CD8-positive, alpha-beta memory T cell (primary cell): ENCODE measurements at places on chromosomes 5 and 9. TPM values are rescaled to one million over a fixed set of nuclear protein-coding genes. Genes with fewer than 3 reads are reported as not detected.

DNA sequence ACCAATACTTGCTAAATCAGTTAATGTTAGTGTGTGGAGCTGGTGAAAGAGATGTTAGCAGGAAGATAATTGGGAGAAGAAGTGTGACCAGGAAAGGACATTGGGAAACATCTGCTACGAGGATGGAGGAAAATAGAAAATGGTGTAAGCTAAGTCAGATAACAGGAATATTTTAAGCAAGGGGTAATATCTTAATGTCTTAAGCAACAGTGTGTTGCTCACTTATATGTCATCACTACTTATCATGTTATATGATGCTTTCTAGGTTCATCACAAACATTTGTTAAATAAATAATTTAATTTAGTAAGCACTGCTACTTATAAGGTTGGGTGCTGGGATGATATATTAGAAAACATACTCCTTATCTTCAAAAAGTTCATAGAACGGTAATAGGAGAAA, 326.1 kb downstream of the EDIL3 start:
- DNase-seq, result no peak

DNA sequence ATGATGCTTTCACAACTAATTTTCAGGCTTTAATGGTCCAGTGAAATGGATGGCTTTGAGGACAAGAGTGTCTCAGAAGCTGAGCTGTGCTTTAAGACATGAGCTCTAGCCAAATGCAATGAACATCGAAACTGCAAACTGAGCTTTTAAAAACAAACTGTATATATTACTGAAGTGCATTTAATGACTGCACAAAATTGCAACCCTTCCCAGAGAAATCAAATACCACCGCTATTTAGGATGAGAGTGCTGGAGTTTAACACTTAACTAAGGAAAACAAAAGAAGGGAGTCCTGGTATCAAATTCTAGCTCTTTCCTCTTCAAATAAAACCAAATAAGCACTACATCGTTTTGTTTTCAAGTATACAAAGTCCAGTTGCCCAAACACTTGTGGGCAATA, 163.9 kb downstream of the SLF1 start:
- DNase-seq, result no peak

DNA sequence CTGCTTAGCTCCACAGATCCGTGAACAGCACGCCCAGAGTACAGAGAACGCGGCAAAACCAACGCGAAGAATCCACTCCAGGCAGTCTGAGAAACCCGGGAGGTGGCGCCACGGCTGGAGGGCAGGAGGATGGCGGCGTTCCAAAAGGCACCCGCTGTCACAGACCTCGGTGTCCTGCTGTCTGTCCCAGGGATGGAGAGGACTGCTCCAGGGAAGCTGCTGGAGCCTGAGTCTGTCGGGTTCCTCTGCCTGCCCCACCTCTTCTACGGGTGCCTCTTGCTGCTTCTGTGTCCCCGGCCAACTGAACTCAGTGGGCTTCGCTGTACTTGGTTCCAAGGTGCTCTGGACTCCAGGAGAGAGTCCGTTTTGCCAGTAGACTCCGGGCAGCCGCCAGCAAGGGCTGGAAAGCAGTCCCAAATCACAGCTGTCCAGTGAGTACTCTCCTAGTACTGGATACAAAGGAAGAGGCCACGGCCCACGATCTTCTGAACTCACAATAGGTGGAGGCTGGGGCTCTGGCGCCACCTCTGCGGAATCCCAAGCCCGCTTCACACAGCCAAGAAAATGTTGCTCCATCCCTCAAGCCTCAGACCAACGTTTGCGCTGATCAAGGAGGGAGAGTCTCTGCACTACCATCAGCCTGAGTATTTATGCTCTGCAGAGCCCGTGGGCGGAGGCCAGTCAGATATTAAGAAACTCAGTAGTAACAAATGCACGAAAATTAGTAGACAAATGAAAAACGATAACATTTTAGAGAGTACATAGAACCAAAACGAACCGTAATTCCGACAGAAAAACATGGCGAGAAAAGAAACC, 440 bp downstream of the ANXA2R start:
- peak; percentile 73 for DNase-seq

GRCh38 chr5:54492178-54492577, 25.4 kb upstream of the SNX18 start:
- no peak for DNase-seq

DNA sequence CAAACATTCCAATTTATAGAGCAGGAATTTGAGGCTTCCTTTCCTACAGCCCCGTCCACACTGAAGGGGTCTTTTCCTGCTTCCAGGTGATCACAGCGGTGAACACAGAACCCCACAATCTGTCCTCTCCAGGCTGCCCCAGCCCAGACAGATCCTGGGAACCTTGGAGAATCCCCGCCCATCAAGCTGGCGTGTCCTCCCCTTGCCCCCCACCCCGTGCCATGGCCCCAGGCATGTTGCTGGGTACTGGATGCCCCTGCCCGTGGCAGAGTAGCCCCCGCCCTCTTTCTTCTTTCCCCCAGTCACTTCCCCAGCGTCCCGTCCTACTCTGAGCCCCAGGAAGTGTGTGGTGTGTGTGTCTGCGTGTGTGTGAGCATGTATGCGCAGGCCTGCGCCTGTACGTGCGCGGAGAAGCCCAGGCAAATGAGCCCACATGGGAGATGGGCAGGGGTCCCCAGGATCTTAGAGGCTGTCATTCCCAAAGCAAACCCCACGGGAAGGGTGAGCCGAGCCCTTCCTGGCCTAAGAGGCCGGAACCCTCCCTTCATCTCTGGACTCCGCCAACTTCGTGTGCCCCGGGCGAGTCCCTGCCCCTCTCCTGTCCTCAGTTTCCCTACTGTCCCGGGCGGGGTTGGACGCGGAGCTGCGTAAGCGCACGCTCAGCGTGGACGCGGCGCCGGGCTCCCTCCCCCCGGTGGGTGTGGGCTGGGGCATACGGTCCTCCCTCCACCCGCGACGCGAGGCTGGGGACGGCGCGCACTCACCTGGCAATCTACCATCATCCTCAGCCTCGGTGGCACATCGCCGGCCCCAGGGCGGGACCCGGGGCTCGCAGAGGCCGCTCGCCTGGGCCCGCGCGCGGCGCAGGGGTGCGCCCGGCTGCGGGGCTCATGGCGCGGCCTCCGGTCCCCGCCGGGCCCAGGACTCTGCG, 15.2 kb downstream of the GBGT1 start:
- DNase-seq, result peak; percentile 75

DNA sequence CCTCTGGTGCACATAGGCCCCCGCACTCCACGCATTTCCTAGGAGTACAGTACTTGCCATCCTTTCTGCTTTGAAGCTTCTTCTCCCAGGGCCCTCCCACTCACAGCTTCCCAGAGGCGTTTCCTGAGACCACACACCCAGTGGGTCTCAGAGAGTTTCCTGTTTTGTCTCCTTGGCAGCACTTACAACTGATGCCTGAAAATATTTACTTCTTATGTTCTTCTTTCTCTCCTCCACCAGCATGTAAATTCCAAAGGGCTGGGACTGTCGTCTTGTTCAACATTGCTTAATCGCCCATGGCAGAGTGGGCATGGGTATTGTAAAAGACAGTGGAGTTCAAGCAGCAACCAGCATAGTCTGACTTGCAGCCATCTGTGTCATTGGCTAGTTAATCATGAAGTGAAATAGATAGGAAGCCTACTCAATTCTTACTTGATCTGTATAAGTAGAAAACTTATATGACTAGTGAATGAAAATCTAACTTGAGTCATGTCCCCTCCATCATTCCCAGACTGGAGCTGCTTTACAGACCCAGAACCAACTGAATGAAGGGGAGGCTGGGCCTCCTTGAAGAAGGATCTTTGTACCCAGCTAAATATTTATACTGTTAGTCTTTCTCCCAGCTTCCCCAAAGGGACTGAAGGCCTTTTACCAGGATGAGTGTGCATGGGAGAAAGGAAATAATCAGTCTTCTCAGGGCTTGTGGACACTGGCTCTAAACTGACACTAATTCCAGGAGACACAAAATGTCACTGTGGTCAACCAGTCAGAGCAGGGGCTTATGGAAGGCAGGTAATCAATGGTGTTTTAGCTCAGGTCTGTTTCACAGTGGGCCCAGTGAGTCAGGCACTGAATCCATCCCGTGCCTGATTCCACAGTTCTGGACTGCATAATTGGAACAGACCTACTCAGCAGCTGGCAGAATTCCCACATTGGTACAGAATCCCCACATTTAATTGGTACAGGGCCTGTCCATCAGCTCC, 116.4 kb downstream of the SV2C start:
- no peak for DNase-seq

- DNase-seq, result no peak
Measured at GRCh38 chr9:117704024-117704575, at the start of gene TLR4. Gene TLR4, plus strand, starts transcription at chr9:117704403. Its CDS starts 70 bp downstream, at chr9:117704473.

DNA sequence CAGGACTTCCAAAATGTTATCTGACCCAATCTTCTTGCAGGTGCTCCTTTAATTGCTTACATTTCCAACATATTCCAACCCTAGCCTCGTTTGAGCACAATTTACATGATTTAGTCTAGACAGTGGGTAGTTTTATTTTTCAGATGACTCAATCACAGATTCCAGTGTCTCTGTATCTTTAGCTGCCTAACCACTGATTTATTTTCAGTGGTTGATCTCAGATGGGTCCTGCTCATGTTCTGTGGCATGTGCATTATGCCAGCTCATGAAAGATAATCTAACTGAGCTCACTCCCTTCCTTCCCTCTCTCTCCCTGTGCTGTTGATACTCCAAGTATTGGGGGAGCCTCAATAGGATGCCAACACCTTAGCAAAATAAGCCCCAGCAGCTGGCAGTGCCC, 106.1 kb upstream of the ICE1 start:
- no peak for DNase-seq

GRCh38 chr5:97167435-97167834, 15.6 kb downstream of the RIOK2 start:
- no peak for DNase-seq

DNA sequence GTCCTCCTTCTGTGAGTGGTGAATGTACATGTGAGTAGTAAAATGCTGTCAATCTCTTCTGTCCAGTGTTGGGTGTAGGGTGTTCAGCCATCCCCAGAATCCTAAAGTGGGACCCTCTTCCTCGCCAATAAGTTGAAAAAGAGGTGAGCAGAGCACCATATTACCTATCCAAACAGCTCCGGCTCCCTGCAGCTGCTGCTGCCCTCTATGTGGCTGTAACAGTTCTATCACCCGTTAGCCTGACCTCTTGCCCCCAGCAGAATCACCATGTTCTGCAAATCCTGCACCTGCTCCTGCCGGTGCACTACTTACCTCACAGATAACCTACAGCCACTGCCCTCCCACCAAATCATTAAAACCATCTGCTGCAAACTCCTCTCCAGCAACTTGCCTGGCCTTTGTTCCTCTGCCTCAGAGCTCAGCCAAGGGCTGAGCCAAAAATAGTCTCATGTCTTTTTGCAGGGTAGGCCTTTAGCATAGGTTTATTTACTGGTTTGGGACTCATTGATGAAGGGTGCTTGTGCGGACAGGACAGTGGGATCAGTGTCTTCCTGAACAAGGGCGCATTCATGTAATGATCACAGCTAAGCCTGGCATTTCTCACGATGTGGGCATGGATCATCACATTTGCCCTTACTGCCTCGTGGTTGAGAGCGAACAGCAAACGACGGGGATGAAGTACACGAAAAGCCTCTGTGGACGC, 49.6 kb upstream of the CCL21 start:
- no peak for DNase-seq

DNA sequence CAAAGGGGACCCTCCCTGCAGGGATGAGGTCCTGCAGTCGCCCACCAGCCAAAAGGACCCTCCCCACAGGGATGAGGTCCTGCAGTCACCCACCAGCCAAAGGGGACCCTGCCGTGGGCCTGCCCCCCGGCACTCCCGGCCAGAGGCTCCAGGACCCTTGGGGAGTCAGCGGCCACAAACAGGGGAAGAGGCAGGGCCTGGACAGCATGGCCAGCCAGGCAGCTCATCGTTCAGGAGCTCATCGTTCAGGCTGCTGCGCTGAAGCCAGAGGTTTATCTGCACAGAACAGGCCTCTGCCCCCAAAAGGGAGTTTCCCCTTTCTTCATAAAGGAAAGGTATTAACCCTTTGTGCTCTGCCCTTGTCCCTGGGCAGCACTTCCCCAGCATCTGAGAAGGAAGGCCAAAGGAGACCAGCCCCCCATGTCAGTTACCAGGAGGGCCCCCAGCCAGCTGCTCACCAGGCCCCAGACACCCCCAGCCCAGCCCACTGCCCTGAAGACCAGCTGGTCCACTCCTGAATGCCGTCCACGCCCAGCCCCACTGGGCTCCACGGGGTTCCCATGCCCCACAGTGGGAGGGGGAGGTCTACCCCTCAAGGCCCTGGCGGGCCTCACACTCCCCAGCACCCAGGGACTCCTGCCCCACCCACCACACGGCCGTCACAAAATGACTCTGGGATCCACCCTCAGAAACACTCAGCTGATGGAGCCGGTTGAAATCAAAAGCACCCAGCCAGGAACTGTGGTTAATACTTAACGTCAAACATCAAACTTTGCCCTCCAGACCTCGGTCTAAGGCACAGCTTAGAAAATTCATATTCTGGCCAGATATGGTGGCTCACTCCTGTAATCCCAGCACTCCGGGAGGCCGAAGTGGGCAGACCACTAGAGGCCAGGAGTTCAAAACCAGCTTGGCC, 6.3 kb downstream of the SLC12A7 start:
- DNase-seq, result peak; percentile 42

GRCh38 chr9:87113874-87114273, 166.6 kb upstream of the GAS1 start:
- DNase-seq, result no peak

GRCh38 chr5:178505639-178506407, 84.4 kb downstream of the COL23A1 start:
- no peak for DNase-seq

DNA sequence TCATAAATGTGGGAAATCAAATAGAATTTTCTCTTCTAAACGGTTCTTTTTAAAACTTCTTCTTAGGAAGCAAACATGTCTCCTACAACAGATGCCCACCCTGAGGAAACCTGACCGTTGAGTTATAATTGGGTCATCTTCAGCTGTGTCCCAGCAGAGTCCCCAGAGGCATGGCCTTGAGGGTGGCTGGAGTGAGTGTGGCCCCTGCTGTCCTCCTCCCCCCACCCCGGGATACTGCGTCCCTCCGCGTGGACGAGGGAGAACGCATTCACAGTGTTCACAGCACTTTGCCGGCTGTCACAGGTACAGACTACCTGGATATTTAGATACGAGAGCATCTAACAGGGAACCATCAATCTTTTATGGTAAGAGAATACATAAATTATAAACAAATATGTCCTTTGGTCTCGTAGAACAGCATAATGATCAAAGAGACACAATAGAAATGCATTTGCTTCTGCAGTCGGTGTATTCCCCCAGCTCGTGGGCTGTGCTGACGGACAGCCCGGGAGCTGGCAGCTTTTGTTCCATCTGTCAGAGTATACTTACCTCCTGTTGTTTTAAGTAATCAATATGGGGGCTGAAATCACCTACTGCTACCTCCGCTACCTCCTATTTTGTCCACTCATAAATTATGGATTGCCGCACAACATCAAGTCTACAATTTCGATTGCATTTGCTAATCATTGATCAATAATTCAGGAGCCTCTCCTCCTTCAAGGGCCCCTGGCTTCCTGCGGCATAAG, 214.7 kb downstream of the IRX2 start:
- no peak for DNase-seq

- DNase-seq, result no peak
Measured at GRCh38 chr9:137042751-137043727, 2.9 kb downstream of the NPDC1 start.

IDNK gene
- 6.3 TPM for total RNA-seq

NRARP gene
- 1.9 TPM for total RNA-seq

C9orf43 gene
- total RNA-seq, result 0.90 TPM

ELAVL2 gene
- total RNA-seq, result not detected

CORO2A gene
- total RNA-seq, result 5.1 TPM
